CMK (cell line): ENCODE measurements at places on chromosomes 2 and 18.

DNA sequence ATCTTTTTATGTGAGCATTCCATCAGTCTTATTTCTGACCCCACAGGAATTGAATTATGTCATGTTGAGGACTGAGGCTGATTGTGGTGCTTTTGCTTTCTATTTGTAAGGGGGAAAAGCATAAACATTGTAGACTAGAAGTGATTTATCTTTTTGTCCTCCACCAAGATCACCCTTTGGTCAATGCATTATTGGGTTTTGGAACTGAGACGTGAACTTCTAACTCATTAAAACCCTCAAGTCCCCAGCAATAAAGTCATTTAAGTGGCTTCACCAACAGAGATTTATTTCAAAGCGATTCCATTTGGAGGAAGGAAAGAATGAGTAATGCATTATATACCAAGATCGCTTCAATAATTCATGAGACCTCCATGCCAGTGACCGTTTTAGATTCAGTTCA lies 75.5 kb upstream of the TXNDC2 start:
- no peak for DNase-seq

GRCh38 chr2:200658278-200658864 lies 72.6 kb downstream of the AOX1 start:
- DNase-seq: no peak

DNA sequence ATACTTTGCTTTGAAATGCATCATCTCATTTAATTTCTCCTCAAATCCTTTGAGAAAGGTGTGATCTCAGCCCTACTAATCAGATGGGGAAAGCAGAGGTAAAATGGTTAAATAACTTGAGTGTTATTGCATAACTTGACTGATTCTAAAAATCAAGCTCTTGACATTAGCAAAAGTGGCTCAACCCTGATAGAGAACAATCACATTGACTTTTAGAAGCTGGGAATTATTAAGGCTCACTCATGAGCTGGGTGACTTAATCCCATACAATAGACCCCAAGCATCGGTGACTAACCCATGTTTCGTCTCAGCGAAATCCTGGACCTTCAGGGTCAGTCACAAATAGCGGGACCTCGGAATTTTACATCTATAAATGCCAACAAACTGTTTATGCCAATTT lies 378.9 kb downstream of the NBAS start:
- DNase-seq: no peak

DNA sequence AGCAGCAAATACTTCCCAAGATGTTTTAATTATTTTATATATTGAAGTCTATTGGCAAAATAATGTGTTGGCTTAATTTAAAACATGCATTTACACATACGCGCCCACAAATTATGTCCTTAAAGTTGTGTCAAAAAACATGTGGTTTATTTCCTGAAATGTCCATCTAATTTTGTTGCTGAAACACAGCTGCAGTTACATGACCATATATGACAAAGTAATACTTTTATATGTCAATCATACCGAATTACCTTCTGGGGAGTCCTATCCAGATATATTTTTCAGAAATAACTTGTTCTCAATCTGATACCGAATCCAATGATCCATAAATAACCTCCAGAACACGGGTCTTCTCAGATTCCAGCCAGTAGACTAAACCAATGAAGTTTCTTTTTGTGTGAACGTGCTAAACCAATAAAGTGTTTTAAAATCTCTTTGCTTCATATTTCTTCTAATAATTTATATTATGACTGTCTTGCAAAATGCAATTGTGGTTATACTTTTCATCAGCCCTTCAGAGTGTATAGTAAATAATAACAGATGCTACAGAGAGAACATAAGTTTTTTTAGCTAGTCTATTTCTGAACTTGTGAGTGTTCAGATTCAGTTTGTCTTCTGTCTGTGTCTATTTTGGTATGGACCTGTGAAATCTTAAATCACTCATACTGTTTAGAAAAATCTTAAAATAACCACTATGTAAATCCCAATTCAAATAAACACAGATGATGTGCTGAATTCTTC lies 2.4 kb downstream of the SCG2 start:
- DNase-seq: no peak

DNA sequence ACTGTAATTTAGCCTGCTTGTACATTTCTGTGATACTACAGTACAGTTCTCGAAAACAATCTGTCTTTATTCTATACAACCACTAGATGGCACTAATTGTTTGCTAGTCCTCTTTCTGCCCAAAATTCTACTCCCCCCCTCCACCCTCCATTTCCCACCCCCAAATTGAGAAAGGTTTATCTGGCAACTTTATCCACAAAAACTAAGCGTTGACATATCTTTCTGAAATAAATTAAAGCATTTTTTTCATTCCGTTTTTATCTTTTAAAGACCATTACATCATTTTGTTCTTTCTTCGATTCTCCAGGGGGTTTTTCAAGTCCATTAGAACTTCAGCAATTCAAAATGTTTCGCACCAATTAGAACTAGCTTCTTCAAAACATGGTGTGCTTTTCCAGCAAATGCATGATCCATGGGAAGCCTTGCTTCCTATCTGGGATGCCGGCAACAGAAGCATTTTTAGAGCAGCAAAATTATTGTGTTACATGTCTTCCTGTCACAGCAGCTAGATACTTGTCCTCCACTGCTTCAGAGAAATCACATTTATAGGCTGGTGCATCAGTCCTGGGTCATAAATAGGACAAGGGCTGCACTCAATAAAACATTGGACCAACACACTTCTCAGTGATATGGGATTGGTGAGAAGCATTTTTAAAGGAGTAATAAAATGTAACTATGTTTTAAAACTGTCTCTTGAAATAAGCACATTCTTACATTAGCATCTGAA lies 241.3 kb downstream of the PAX3 start:
- no peak for DNase-seq

DNA sequence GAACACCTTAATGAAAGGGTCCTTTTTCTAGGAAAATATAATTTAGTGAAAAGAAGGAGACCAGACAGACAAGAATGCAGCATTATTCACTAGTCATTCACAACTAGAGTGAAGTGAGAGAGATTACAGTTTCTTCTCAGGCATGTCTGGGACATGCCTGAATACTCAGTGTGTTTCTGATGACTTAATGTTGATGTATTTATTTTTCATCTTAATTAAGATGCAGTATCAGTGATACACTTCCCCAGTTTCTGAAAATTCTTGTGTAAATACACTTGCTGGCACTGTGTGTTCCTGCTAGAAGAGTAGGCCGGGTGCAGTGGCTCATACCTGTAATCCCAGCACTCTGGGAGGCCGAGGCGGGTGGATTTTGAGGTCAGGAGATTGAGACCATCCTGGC lies 143.6 kb downstream of the MYO3B start:
- no peak for DNase-seq

DNA sequence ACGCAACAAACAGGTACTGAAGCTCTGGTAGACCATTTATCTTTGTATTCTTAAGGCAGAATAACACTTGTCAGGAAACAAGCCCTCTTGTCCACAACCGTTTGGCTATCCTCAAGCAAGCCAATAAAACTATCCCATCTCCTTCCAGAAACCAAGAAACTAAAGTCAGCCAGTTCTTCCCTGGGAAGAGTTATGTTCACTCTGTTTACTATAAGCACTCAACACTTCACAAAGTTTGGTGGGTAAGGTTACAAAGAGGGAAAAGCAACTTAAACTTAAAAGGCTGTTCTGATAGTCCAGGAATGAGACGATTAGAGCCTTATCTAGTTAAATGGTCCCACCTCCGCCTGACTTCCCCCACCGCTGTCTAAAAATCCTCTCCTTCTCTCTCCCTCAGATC lies 25.6 kb downstream of the LRP2 start:
- DNase-seq: no peak

DNA sequence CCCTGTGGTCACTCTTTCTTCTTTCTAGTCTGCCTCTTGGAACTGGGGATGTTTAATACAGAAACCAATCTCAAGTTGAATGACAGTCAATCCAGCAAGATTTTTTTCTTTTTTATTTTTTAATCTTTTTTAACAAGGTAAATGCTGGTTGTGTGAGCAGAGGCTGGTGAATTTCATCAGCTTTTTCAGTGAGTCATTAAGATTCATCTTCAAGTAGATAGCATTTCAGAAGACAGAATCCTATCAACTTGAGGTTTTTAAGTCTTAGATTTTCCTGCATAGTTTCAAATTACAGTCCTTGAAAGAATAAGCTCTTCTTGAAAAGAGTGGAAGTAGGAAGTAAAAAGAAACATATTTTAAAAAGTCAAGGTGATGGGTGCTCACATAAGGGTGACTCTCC lies 12.4 kb downstream of the SLC8A1 start:
- no peak for DNase-seq

GRCh38 chr2:136769871-136770270 lies 4.5 kb downstream of the THSD7B start:
- DNase-seq: no peak

DNA sequence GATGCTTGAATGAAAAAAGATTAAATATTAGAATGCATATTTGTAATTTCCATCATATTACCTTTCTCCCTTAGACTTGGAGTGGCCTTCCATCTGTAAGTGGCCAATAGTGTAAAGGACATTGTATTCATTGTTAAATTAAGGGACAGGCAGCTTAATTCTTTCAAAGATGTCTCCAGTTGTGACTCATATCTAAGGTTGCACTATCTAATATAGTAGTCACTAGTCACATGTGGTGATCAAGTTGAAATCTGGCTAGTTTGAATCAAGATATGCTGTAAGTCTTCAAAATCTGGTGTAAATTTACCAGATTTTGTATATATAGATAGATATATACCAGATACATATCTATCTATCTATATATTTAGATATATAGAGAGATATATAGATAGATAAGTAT lies 52.4 kb upstream of the AGPS start:
- no peak for DNase-seq

DNA sequence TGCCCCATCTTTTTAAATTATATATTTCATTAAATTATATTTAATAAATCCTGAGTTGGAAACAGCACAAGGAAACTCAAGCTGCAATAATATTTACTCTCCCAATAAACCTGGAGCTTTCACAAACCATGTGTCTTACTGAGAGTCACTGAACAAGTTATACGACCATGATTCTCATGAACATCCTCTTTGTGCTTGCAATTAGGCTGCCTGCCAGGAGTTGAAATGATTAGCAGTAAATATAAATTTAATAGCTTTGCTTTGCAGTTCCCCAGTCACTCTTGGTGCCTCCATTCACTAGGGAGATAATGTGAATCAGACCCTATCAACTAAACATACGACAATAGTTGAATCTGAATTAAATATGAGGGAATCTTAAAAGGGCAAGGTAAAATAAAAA lies 905.1 kb downstream of the NRXN1 start:
- no peak for DNase-seq

- DNase-seq: no peak
Measured at GRCh38 chr18:59070181-59070912, 69.3 kb upstream of the SEC11C start.

GRCh38 chr2:168323529-168324021 lies 76.2 kb upstream of the STK39 start:
- DNase-seq: no peak

GRCh38 chr2:223692191-223692947 lies 90.2 kb upstream of the SCG2 start:
- no peak for DNase-seq

DNA sequence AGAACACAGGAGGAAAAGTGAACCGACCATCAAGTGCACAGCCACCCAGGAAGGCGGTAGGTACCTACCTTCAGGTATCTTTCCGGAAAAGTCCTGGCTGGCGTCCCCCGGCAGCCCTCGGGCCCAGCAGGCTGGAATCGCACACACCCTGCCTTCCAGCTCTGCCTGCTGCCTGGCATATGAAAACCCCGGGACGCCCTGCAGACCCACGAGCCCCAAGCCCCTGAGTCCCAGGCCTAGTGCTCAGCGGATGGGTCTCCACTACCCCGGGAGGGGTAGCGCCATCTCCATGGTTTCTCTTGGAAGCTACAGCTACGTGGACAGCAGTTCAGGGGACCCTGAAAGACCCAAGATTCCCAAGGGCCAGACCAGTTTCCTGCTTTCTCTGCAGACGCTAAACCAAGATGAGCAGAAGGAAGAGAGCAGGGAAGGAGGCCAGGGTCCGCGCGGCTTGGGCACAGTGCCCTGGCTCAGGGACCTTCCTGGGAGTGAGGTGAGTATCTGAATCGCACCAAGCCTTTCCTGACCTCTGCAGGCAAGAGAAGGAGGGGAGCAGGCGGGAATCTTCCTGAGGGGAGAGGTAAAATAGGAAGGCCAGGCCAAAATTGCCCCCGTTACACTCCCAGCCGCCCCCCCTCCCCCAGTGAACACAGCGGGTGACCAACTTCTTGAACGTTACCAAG lies 80.4 kb downstream of the ARHGEF4 start:
- no peak for DNase-seq

DNA sequence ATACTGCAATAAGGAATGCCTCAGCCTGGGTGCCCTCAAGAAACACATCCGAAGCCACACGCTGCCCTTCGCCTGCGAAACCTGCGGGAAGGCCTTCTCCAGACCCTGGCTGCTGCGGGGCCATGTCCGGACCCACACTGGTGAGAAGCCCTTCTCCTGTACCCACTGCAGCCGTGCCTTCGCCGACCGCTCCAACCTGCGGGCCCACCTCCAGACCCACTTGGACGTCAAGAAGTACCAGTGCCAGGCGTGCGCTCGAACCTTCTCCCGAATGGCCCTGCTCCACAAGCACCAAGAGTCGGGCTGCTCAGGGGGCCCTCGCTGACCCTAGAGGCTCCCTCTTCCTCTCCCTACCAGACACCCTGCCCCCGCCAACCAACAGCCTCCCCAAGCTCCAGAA lies 37.6 kb downstream of the UNC80 start:
- DNase-seq: no peak

DNA sequence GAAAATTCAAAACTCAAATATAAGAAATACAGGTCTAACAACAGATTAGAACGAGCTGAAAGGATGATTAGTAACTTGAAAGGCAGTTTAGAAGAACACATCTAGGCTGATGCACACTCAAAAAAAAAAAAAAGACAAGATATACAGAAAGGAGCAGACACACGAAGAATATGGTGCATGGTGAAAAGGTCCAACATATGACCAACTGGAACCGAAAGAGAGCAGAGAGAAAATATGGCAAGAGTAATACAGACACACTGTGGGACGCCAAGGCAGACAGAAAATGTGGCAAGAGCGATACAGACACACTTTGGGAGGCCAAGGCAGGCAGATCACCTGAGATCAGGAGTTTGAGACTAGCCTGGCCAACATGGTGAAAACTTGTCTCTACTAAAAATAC lies 39.8 kb downstream of the NDUFA10 start:
- no peak for DNase-seq

DNA sequence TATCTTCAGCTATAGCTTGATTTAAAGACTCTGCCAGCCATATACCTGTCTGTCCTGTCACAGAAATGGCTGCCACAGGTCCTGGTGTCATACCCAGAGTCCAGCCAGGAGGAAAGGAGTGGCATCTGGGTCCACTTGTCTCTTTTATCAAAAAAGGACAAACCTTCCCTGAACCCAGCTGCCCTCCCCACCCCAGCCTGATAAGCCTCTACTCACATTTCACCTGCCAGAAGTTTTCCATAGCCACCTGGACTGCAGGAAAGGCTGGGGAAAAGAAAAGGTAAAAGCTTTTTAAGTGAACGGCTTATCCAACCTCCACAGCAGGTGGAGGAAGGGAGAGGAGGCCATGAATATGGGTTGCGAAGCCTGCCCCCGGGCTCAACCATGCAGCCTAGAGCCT lies 32.8 kb downstream of the TMEM163 start:
- DNase-seq: no peak
